ENCODE measurements at places on chromosomes 5 and 9.

DNA sequence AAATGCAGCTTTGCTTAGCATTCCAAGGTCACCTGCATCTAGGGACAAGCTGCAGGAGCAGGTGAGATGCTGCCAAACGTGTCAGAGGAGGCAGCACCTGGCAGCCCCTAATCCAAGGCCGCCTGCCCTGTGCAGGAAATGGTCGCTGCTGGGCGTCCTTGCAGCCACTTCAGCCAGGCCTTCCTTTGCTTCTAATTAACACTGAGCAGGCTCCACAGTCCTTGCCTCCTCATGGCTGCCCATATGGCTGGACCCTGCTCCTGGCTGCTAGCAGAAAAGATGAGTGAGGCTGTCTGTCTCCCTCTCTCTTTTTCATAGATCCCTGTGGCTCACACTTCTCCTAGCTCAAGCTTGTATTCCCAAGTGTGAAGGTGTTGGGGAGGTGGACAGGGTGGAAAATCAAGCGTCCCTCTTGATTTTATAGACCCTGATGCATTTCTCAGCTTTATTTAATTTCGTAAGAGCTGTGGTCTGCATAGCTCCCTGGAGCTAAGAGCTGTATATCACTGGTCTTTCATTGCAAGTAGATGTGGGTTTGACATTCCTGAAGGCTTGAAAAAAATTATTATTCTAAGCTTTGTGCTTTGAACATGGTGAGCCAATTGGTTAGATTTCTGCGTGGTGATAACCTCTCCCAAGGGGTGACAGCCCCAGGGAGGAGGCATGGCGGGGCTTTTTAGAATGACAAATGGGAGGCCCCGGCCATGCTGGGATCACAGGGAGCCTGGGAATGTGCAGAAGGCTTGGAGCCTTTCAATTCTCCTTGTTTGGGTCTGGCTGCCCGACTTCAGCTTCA lies 193.8 kb downstream of the SLIT3 start:
- no peak for DNase-seq

- no peak for DNase-seq
Observed at GRCh38 chr5:137126829-137127228, 372.3 kb downstream of the SPOCK1 start.

DNA sequence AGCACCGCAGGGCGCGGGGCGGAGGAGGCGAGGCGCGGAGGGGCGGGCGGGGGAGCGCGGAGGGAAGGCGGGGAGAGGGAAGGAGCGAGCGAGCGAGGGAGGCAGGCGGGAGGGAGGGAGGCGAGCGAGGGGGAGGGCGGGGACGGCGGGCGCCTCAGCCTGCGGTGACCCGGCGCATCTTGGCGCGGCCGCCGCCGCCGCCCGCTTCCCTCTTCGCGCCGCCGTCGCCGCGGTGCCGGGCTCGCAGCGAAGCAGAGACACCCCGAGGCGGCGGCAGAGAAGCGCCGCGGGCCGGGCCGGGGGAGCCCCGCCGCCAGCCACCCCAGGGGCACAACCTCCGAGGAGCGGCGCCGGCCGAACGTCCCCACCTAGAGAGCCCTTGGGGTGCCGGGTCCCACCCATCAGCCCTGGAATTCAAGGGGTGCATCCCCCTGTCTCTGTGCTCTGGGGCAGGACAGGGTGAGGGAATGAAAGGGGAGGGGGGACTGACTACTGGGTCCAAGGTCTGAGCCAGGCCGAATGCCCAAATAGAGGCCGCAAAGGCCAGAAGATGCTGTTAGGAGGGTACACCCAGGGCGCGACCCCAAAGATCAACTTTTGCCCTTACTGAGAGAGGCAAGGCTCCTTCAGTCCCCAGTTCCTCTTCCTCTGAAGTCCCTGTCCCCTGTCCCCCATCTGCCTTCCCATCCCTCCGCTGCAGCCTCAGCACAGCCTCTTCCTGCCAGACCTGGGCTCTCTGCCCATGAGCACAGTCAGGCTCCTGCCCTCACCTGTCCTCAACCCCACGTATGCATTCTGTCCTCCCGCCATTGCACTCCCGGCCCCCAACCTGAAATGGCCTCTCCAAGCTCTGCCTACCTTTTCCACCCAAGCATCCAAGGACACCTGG lies at the start of gene ADAMTS2:
ADAMTS2 (minus strand) TSS at position 29 of the 889 bp plus-strand sequence. CDS start 133 bp downstream, outside the sequence.
- no peak for DNase-seq

- no peak for DNase-seq
Observed at GRCh38 chr5:87231037-87231808, 36.5 kb upstream of the RASA1 start.

DNA sequence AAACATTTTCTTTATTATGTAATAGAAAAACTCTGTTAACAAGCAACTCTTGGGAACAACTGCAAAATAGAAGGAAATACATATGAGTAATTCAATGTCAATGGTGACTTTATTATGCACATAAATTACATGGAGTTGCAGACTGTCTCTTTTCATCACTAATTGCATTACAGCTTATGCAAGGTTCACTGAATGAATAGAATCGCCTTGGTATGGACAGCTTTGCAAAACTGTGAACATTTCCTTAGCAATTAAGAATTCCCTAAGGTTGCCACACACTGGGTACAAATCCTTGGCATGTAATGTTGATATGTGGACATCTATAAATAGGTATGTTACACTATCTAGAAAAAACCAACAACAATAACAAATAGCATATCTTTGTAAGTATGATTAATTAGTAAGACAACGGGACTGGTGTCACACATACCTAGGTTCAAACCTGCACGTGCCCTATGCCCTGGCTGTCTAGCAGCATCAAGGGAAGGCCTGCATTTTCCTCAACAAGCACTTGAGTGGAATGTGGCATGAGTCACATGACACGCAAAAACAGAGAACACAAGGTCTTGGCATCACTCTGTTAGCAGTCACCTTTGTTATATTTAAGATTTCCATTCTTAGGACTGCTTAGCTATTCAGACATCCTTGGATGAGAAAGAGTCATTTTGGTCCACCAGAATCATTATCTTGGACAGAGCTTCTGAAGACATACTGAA lies 263.9 kb downstream of the CTNND2 start:
- no peak for DNase-seq

DNA sequence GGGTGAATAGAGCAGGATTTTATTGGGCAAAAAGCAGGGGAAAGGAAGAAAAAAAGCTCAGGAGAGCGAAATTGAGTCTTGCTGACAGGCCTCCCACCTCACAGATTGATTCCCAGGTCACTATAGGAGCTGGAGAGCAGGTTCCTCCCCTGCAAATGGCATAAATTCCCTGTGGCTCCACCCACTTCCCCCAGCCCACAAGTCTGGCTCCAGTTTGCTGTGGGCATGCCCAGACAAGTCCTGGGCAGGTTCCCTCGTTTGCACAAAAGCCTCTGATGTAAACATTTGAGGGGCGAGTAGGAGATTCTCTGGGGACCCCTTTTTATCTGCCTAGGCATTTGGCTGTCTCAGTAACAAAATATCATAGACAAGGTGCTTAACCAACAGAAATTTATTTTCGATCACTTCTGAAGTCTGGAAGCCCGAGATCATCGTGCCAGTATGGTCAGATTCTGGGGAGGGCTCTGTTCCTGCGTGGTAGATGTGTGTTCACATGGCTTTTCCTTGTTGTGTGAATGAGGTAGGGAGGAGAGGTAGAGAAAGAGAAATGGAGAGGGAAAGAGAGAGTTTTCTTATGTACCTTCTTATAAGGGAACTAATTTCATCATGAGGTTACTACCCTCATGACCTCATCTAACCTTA lies 614.5 kb downstream of the MAT2B start:
- no peak for DNase-seq

DNA sequence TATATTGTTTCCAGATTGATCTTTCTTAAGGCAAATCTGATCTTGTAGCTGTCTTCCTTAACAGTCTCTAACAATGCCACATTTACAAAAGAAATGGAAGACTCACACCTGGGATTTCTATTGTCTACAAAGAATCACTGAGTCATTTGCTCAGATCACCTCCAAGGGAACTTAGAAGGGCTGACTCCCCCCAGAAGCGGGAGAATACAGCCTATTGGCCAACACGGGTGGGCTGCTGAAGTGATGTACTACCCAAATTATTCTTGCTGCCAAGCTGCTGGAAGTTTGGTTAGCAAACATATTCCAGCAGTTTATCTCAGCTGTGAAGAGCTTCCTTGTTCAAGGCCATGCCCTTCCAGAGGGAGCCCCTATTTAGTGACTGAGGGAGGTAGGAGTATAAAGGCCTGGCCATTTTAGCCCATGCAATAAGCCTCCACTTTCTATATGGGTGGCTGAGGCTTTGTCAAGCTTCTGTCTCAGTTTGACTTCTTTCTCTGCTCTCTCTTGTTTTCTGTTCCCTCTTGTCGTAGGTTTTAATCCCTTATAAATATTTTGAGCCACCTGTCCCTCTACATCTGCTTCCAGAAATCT lies 379.4 kb downstream of the PRR16 start:
- DNase-seq, result no peak

GRCh38 chr9:123267481-123268198 lies 746 bp downstream of the STRBP start:
- peak; percentile 0 for DNase-seq
